ENCODE measurements at places on chromosomes 3 and 15.

DNA sequence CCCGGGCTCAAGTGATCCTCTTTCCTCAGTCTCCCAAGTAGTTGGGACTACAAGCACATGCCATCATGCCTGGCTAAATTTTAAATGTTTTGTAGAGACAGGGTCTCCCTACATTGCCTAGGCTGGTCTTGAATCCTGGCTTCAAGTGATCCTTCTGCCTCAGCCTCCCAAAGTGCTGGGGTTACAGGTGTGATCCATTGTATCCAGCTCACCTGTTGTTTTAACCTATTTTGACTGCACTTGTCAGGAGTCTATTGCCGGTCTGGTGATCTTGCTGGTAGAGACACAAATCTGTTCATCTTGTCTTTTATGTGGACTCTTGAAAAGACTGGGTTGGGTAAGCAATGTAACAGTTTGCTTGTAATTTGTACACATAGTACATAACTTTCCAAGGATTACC, 7.9 kb downstream of the IREB2 start:
- DNase-seq = no peak

DNA sequence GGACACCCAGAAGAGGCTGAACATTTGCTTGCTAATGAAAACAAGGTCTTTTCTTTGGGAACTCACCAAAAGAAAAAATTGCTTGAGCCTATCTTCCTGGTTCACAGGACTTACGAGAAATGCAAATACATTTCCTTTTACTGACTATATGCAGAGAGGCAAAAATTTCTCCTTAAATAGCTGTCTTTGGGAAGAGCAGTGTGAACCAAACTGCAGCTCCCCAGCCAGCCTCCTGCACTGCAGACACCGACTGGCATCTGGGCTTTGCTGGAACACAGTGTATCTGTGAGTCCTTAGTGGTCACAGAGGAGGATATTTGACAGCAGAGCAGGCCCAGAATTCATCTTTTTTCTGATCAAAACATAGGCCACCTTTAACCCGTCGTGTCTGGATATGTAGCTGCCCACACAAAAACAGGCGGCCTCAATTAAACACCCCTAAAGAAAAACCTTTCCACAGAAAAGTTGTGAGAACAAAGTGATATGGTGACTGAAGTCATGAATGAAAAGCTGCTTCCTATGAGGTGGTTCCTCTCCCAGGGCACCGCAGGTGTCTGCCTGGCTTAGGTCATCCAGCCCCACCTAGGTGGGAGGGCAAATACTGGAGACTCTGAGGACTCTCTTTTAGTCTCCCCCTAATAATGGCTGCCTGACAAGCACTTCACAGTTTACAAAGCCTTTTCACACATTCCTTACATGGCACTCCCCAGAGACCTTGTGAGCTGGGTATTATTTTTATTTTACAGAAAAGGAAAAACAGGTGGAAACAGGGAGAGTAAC, 46.1 kb upstream of the TMEM158 start:
- DNase-seq = no peak

- DNase-seq = no peak
These were observed 29.0 kb downstream of the HGD start for GRCh38 chr3:120652896-120653545.

DNA sequence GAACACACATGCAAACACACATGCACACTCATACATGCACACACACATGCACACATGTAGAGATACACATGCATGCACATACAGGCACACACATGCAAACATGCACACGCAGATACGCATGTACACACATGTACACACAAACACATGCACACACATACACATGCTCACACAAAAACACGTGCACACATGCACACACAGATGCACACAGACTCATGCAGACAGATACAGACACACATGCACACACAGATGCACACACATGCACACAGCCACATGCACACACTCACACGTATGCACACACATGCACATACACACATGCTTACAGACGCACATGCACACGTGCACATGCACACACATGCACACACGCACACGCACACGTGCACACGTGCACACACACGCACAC, 37.3 kb upstream of the ALG1L2 start:
- DNase-seq = no peak
